Suppressor macrophage treated with lipopolysaccharide for 1 hour (primary cell): ENCODE measurements at places on chromosomes 11 and 22.

DNA sequence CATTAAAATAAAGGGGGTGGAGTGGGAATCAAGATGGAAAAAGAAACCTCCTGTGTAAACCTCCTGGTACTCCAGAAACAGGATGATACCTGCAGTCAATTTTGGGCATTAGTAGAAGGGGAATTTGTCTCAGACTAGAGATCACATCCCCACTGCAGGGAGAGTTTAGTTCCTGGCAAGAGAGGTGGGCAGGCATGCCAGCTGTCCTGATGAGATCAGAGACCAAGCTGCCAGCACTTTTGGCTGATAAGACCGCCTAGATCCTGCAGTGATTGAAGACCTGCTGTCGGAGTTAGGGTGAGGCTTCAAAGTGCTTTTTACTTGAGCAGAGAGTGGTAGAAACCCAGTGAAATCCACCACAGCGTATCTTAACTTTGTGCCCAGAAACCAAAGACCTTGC is 29.7 kb upstream of the NELL1 start:
- no peak for DNase-seq

- no peak for DNase-seq
Measured at GRCh38 chr11:1744891-1745700, 5.3 kb downstream of the IFITM10 start.

DNA sequence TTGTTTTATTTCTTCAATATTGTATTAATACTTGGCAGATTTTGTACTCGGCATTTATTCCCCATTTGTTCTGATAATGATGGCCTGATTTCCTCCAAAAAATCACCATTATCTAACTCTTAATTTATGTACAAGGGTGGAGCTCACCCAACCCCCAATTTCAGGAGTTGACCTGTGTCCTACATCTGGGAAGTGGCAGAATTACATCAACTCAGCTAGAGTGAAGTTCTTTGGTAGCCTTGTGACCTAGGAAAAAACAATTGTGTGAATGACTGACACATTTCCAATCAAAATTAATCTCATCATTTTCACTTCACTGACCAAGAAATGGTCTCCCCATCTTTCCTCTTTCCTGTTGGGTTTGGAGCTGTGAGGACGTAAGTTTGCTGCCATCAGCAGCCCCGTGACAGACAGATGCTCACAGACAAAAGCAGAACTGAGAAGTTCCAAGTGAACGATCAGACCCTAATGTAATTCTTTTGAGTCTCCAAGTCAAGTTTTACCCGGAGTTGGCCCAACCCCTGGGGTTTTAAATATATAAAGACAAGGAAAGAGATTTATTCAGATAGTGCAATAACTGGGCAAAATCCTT is 16.6 kb upstream of the MS4A6E start:
- peak; percentile 89 for DNase-seq

DNA sequence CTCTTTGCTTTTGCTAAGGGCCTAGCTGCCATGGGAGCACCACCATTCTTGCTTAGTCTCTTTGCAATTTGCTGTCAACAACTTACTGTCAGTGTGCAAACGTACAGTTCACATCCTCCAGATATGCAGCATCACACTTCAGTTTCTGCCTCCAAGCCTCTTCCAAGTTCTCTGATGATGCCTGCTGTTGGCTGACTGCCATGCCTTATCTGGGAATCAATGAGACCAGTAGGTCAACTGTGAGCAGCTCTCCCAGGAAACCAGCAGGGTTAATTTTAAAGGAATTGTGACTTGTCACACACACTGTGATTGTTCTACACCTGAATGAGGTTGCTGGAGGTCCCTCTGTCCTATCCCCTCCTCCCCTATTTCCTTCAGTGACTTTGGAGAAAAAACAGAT is 56.0 kb downstream of the COPB1 start:
- no peak for DNase-seq

DNA sequence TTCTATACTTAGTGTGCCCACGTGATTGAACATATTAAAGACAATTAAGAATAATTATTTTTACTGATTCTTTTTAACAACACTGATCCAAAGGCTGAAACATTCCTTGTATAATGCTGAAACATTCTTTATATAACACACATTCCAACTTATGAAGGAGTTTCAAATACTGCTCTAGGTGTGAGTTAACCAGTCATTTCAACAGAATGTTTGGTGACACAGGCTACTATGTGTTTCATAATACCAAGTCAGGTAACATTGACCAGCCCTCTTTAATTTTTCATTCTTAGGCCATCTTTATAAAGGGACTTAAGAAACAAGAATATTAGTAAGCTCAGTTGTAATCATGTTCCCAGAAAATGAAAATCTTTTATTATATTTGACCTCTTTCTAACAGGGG is 136.6 kb downstream of the ELP4 start:
- DNase-seq: no peak

DNA sequence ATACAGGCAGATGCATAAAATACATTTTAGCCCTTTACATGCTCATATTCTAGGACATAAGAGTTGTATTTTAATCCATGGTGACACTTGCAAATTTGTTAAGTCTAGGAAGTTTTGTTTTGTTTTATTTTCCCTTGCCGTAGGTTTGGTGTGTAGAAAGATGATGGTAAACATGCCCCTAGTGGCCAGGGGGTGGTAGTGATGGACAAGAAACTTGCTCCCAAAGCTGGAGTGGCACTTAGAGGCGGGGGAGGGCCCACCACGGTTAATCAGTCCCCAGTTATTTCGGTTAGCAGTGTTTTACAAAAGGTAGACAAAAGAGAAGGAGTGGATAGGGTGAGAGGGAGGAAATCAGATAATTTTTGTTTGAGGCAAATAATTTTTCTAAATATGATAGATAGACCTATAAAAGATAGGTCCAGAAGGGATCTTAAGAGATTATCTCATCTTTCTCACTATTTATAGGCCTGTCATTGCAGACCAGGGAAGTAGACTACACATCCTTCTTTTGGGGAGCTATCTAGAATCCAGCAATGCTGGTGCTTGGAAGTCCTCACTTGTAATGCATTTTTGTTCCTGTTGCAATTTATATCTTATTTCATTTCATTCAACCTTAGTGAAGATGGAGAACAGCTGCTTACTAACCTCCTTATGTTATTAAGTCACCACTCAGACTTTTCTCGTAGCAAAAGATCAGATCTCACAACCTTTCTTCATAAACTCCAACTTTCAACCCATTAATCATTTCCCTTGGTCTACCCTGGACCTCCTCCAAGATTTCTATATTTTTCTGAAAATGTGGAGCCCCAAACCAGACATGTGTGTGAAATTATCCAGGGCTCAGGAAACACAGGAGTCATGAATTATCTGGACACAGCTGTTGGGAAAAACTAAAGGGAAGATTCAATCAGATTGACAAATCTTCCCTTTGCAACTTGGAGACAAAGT is 5.9 kb upstream of the BDNF start:
- peak; percentile 27 for DNase-seq

- no peak for DNase-seq
Measured at GRCh38 chr22:27133681-27134314, 476.4 kb downstream of the MIAT start.

DNA sequence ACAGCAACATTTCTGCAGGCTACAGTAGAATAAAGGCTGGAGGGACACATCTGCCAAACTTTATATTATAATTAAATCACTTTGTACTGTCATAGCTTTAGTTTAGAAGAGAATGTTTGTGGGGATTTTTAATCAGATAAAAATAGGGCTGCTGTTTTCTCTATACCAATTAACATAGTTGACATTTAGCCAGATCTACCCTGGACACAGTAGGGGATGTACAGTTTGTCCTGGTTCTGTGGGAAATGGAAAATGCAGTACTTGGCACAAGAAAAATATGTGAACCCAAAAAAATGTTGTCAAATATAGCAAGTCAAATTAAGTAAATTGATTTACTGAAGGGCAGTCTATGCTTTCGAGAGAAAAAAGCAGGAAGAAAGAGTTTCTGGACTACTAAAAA is 20.8 kb upstream of the PICALM start:
- no peak for DNase-seq

DNA sequence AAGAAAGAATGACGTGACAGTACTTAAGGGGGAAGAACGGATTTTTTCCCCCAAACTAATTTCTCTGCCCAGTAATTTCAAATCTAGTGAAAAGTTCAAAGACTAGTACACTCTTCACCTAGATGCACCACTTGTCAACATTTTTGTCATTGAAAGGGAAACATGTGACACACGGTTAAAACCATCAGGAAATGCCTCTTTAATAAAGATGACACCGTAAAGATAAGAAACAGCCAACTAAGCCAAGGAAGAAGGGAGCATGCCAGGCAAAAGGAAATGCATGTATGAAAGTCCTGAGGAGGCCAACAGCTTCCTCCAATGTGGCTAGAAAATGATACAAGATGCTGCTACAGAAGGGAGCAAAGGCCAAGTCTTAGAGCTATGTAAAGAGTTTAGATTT is 49.4 kb downstream of the RSF1 start:
- no peak for DNase-seq

- no peak for DNase-seq
Measured at GRCh38 chr11:25535467-25536272, 796.3 kb upstream of the ANO3 start.

DNA sequence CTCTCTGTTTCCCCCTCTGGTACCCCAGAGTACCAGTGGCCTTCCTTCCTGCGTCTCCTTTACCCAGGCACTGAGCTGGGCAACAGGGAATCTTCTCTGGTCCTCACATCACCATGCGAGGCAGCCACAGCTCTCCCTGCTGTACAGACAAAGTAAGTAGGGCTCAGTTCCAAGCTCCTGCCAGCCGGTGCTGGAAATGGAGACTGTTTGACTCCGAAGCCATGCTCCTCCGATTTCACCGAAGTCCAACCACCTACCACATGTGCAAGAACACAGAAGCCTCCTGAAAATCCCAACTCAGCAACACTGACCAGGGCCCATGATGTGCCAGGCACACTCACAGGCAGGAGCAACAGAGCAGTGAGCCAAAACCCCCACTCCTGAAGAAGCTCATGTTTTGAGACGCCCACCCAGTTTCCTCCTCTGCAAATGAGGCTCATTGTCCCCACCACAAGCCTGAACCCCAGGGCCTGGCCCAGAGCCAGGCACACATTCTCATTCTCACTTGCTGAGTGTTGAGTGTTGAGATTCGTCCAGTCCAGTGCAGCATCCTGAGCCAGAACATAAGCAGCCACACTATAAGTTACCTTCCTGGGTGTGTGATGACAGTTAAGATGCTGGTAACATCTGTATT is 156.0 kb downstream of the MPPED1 start:
- DNase-seq: no peak

DNA sequence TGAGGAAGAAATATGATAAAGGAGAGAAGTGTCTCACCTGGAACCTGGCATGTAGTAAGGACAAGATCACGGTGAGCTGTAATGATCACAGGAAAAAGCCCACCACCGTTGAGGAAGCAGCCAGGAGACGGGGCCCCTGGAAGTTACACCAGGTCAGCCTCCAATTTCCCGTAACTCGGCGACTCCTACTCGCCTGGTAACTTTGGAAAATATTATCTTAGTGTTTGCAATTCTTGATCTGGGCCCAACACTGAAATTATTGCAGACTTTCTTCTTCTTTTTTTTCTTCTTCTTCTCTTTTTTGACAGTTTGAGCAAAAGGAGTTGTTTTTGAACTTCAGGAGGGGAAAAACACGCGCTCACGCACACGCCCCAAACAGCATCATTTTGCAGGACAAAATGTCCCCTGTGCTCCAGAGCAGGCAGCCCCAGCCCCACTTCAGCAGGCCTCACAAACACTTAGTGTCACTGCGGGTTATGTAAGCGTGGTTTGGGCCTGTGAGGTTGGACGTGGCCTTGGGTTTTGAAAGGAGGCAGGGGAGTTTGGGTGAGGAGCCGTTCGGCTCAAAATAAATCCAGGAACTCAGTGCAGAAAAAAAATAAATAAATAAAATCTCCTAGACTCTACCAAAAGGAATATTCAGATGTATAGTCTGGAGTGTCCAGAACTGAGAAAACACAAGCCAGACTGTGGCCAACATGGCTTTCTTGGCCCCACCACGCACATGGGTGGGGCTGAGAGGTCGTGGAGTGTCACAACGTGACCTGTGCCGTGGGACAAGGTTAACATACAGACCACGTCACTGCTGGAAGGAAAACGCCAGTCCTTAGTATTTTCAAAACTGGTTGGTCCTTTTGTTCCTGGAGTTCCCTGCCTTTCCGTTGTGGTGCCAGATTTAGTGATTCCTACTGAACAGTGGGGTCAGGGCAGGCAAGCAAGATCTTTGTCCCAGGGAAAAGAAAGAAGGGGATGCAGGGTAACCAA is 26.3 kb upstream of the MN1 start:
- no peak for DNase-seq

DNA sequence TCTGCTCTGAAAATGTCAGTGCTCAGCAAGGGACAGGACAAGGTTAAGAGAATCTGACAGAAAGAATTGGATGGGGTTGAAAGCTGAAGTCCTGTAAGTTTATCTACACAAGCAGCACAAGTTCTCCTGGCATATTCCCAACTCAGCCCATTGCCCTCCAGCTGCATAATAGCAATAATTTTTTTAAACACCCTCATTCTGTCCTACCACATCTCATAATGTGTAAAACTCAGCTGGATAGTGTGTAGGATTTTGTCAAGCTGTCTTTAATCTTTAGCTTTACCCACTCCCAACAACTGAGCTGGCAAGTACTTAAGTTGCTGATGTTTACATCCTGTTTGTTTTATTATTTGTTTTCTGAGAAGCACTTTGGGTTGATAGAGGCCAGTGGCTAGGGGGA is 158.9 kb downstream of the CADM1 start:
- DNase-seq: no peak

GRCh38 chr22:23305321-23305910 is 125.1 kb downstream of the BCR start:
- peak; percentile 78 for DNase-seq

DNA sequence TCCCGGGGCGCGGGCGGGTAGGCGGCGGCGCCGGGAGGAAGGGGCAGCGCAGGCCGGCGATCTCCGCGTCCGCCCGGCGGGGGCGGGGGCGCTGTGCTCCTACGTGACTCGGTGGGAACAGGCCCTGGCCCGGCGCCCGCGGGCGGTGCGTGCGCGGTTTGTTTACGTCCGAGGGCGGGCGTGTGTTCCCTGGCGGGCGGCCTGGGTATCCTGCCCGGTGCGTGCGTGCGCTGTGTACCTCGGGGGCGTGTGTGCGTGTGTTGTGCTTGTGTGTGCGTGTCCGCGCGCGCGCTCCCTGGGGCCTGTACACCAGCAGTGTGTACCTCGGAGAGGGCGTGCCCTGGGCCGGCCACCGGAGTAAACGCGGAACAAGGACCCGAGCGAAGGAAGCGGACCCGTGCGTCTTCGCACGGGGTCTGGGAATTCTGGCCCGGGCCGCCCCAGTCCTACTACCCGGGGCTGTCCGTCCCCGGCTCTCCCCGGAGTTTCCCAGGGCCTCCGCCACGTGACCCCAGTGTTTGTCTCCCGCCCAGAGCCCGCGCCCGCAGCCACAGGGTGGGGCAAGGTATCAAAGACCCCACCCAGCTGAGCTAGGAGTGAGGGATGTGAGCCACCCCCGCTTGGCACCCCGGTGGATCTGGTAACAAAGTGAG is 769 bp downstream of the MAFF start:
- DNase-seq: peak; percentile 88

DNA sequence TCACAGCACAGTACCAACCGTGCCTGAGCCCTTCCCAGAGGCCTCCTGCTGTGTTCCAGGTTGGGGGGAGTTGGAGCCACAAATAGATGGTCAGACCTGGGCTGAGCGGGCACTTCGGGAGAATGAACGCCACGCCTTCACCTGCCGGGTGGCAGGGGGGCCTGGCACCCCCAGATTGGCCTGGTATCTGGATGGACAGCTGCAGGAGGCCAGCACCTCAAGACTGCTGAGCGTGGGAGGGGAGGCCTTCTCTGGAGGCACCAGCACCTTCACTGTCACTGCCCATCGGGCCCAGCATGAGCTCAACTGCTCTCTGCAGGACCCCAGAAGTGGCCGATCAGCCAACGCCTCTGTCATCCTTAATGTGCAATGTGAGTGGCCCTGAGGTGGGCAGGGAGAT is 1.1 kb downstream of the TMEM25 start:
- no peak for DNase-seq
